Gastrocnemius medialis (tissue), 4 donors: ENCODE measurements at places on chromosomes 3 and 15. TPM values are rescaled to one million over a fixed set of nuclear protein-coding genes. Genes with fewer than 3 reads are reported as not detected.

GRCh38 chr3:195008816-195009215, 262.1 kb downstream of the XXYLT1 start:
- DNase-seq = no peak
- H3K27me3 ChIP-seq = no peaks in the 10 kb centered on the region
- no peak overlapping the region for H3K4me3 ChIP-seq
- H3K27ac ChIP-seq = no peak overlapping the region
- H3K36me3 ChIP-seq = no peaks in the 10 kb centered on the region

DNA sequence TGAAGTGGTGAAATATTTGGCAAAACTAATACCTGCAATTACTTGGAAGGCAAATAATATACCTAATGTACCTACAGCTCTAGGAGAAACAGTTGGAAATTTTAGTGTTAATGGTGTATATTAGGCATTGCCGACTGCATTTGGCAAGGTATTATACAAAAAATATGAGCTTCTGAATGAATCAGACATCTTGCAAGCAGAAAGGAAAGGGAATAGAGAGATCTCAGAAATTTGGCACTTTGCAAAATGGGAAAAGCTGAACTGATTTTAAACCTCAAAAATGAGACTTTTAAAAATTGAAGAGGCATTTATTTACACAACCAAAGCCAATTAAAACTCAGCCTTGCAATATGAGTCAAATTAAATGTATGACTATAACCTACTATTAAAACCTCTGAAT, 40.2 kb upstream of the C15orf61 start:
- peaks cover 6% of the 10 kb centered on the region for H3K4me1 ChIP-seq
- H3K36me3 ChIP-seq = no peaks in the 10 kb centered on the region
- DNase-seq = no peak
- H3K4me3 ChIP-seq = no peak overlapping the region
- no peaks in the 10 kb centered on the region for H3K27me3 ChIP-seq

ACSBG1 gene
- total RNA-seq = 1.9 TPM

DNA sequence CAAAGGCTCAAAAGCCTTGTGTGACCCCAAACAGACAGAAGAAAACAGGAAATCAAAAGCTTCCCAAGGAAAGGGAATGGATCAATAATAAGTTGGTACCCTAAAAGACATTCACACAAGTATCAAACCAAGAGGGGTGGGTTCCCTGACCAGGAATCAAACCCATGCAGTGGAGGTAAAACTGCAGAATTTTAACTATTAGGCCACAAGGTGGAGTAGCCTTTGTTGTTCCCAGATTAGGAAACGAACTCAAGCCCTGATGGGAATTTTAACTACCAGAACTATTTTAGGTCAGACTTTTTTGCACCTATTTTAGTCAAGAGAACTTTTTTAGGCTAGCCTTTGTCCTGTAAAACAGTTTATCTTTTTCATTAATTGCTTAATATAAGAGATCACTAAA, 31.4 kb downstream of the SETMAR start:
- no peak for DNase-seq
- H3K4me1 ChIP-seq = no peaks in the 10 kb centered on the region
- no peaks in the 10 kb centered on the region for H3K27me3 ChIP-seq
- H3K4me3 ChIP-seq = no peak overlapping the region
- no peak overlapping the region for H3K27ac ChIP-seq

PTX3 gene
- total RNA-seq = not detected

FSIP1 gene
- 1.0 TPM for total RNA-seq

GRCh38 chr3:141349711-141350110, 18.6 kb upstream of the ZBTB38 start:
- no peaks in the 10 kb centered on the region for H3K27me3 ChIP-seq
- H3K27ac ChIP-seq = no peak overlapping the region
- no peaks in the 10 kb centered on the region for H3K4me1 ChIP-seq
- no peak overlapping the region for H3K4me3 ChIP-seq
- DNase-seq = no peak

- H3K27ac ChIP-seq = no peak overlapping the region
- no peak for DNase-seq
- no peaks in the 10 kb centered on the region for H3K27me3 ChIP-seq
- H3K4me1 ChIP-seq = no peaks in the 10 kb centered on the region
- no peaks in the 10 kb centered on the region for H3K36me3 ChIP-seq
These were observed 144.1 kb downstream of the VPS13C start for GRCh38 chr15:61916104-61916503.

GRCh38 chr3:115113367-115113766, 33.7 kb downstream of the ZBTB20 start:
- peak; percentile 23 for DNase-seq
- H3K36me3 ChIP-seq = no peaks in the 10 kb centered on the region
- H3K27me3 ChIP-seq = no peaks in the 10 kb centered on the region

DNA sequence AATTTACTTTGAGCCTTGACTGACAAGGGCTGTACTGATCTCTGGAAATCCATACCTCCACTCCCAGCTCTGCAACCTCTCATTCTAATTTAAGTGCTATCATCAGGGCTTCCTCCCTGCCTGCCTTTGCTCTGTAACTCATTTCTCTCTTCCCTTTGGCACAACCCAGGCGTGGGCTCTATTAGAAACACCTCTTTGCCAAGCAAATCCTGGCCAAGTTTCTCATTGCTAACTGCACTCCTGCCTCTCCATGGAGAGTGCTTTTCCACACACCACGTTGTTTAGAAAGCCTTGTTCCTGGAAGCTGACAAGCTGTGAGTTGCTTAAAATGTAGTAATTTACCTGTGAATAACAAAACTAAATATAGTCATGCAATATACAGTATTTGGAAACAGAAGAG, 20.1 kb upstream of the FSTL1 start:
- no peaks in the 10 kb centered on the region for H3K27me3 ChIP-seq
- H3K4me3 ChIP-seq = no peak overlapping the region
- no peaks in the 10 kb centered on the region for H3K4me1 ChIP-seq
- no peak for DNase-seq
- H3K27ac ChIP-seq = no peak overlapping the region

DNA sequence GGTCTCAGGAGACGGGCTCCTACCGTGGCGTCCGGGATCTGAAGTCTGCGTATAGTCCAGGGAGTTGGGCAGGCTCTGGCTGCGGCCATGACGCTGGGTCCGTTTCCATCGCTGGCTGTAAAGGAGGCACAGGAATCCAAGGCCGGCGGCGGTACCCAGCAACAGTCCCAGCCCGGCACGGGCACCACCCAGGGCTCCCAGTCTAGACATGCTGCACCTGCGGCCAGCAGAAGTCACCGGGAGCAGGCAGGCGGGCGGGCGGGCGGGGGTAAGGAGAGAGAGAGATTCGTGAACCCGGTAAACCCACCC, 526 bp downstream of the RMDN3 start:
- H3K4me1 ChIP-seq = peaks cover 13% of the 10 kb centered on the region
- DNase-seq = no peak

DNA sequence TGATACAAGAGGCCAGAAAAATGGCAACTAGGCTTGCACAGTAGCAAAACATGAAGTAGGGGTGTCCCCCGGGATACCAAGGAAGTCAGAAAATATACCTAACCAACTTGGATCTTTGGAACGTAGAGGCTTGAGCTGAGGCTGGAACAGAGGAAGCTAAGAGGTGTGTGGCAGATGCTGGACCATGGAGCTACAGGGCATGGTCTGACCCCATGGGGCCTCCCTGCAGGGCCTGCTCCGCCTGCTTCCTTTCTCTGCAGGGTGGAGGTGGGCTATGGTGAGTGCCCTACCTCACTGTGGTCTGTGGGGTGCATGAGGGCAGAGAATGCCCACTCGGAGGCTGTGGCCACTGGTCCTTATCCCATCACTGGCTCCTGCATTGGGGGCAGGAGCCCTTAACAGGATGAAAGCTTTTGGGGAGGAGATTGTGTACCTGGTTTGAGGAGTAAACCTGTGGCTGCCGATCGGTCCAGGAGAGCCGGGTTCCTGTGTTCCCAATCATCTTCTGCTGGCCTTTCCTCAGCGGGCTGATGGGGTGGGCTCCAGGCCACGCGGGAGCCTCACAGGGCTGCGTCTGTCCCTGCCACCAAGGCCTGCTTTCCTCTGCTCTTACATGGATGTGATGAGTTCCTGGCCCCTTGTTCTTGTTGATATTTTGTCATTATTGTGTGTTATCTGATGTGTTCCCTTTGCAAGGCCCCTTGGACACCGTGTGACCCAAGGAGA, 96.8 kb downstream of the OCA2 start:
- no peak for DNase-seq
- no peaks in the 10 kb centered on the region for H3K27me3 ChIP-seq
- H3K27ac ChIP-seq = no peak overlapping the region
- no peaks in the 10 kb centered on the region for H3K36me3 ChIP-seq
- no peak overlapping the region for H3K4me3 ChIP-seq
- no peaks in the 10 kb centered on the region for H3K4me1 ChIP-seq

TKT gene
- total RNA-seq = 18.5 TPM

- H3K27ac ChIP-seq = no peak overlapping the region
- DNase-seq = no peak
- no peaks in the 10 kb centered on the region for H3K4me1 ChIP-seq
These were observed 74.3 kb upstream of the ARPP21 start for GRCh38 chr3:35565048-35565447.

GRCh38 chr3:168123201-168124176, 27.8 kb upstream of the GOLIM4 start:
- no peak overlapping the region for H3K4me3 ChIP-seq
- no peak for DNase-seq
- no peaks in the 10 kb centered on the region for H3K36me3 ChIP-seq
- no peaks in the 10 kb centered on the region for H3K27me3 ChIP-seq
- H3K27ac ChIP-seq = no peak overlapping the region

DNA sequence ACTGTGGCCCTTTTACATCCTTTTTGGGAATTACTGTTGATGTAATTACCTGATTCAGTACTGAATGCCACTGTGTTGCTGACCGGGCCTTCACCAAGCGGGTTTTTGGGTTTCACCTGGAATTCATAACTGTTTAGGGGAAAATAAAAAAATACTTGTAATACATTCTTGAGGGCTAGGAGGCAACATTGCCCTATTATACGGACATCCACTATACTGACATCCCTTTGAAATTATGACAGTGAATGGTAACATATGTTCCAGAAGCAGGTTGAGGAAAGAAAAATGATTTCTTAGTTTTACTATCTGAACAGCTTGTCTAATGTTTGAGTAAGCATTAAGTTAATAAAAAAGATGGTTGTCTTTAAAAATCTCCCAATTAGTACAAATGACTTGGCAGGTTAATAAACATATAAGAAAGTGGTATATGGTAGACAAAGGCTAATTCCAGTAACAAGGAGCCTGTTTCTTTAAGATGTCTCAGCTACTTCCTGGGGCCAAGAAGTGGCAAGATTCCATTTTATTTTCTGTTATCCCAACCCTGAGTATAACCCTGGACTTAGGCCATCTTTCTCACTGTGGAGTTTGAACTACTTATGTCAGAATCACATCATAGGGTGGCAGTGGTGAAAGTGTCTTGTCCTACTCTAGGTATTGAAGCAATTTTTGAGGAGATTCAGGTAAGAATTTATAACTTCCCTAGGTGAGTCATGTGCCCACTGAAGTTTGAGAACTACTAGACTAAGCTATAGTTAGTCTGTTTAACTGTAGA, 45.5 kb downstream of the TFG start:
- no peak overlapping the region for H3K4me3 ChIP-seq
- peaks cover 24% of the 10 kb centered on the region for H3K4me1 ChIP-seq
- no peak overlapping the region for H3K27ac ChIP-seq
- no peak for DNase-seq
- no peaks in the 10 kb centered on the region for H3K27me3 ChIP-seq
- H3K36me3 ChIP-seq = no peaks in the 10 kb centered on the region

GRCh38 chr15:64112073-64112772, 16.4 kb downstream of the SNX1 start:
- H3K36me3 ChIP-seq = peaks cover 48% of the 10 kb centered on the region
- no peak for DNase-seq
- no peaks in the 10 kb centered on the region for H3K27me3 ChIP-seq
- peaks cover 49% of the 10 kb centered on the region for H3K4me1 ChIP-seq

- H3K36me3 ChIP-seq = no peaks in the 10 kb centered on the region
- no peak overlapping the region for H3K27ac ChIP-seq
- H3K4me3 ChIP-seq = no peak overlapping the region
- DNase-seq = no peak
- peaks cover 44% of the 10 kb centered on the region for H3K4me1 ChIP-seq
These were observed 113.5 kb downstream of the TNIK start for GRCh38 chr3:171346582-171347300.

DNA sequence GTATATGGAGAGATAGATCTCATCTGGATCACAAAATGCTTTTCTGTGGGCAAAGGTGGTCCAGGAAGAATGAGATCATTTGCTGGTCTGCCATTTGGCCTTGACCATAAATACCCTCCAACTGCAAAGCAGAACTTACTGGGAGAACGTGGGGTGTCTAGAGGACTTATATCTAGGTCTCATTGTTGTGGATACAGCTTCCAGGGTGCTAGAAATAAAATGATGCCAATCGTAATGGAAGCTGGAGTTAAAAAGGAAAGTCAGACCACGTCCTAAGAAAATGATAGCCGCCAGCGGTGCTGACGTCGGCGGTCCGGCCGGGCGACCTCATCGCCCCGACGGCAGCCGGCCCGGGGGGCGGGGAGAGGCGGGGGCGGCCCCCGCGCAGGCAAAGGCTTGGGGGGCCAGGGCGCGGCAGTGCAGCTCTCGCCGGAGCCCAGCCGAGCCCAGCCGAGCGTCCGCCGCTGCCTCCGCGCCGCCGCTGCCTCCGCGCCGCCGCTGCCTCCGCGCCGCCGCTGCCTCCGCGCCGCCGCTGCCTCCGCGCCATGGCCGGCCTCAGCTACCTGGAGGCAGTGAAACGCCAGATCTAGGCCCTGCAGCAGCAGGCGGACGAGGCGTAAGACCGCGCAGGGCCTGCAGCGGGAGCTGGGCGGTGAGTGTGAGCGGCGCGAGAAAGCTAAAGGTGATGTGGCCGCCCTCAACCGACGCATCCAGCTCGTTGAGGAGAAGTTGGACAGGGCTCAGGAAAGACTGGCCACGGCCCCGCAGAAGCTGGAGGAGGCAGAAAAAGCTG, 89.5 kb downstream of the EOMES start:
- peak overlapping the region; percentile 41 for H3K27ac ChIP-seq
- no peaks in the 10 kb centered on the region for H3K4me1 ChIP-seq
- peaks cover 15% of the 10 kb centered on the region for H3K27me3 ChIP-seq

COL7A1 gene
- total RNA-seq = 1.7 TPM

- no peaks in the 10 kb centered on the region for H3K36me3 ChIP-seq
- no peak overlapping the region for H3K27ac ChIP-seq
- DNase-seq = no peak
These were observed 51.5 kb downstream of the MAP4 start for GRCh38 chr3:47964740-47965139.

GRCh38 chr15:99076555-99077308, 28.1 kb upstream of the SYNM start:
- no peaks in the 10 kb centered on the region for H3K36me3 ChIP-seq
- peak; percentile 47 for DNase-seq
- H3K27me3 ChIP-seq = no peaks in the 10 kb centered on the region
- H3K4me1 ChIP-seq = no peaks in the 10 kb centered on the region
- H3K27ac ChIP-seq = no peak overlapping the region
- peak overlapping the region; percentile 38 for H3K4me3 ChIP-seq

GRCh38 chr15:50911001-50911400, 2.5 kb downstream of the AP4E1 start:
- no peak overlapping the region for H3K27ac ChIP-seq
- no peaks in the 10 kb centered on the region for H3K27me3 ChIP-seq
- H3K4me1 ChIP-seq = peaks cover 24% of the 10 kb centered on the region
